ENCODE measurements at places on chromosomes 12 and 14.

DNA sequence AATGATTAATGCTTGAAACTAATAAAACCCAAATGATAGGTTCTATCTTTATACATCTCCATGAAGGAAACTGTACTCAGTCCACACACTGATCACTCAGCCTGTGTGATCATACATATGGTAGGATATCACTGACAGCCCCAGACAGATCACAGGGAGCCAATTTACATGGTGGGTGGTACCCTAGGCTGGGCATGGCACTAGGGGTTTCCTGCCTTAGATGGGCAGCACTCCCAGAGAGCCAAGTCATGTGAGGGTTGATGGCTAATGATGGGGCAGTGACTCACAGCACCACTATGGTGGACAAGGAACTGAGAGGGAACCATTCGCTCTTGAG is 89.6 kb upstream of the PTPRR start:
- DNase-seq = no peak

- no peak for DNase-seq
These were observed 9.9 kb upstream of the PTHLH start for GRCh38 chr12:27982385-27982784.

- no peak for DNase-seq
These were observed 7.8 kb downstream of the PPTC7 start for GRCh38 chr12:110575326-110575725.

DNA sequence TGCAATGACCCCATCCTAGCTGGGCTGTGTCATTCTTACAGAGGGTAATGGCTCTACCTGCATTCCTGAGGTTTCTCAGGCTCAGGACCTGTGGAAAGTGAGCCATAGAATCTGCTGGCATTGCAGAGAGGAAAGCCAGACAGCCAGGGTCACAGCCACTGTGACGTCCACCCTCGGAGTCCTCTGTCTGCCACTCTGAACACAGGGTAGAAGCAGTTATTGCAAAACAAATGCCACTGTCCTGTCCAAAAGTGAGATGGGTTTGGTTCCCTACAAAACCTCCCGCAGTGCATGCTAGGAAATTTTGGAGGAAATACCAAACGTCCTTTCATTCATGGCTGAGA is 37.8 kb downstream of the TNFAIP2 start:
- DNase-seq = no peak

- DNase-seq = peak; percentile 98
These were observed 21.0 kb upstream of the CHFR start for GRCh38 chr12:132908145-132909029.

GRCh38 chr12:50564237-50564947 is 59.6 kb downstream of the DIP2B start:
- DNase-seq = no peak

- DNase-seq = no peak
These were observed 826.6 kb upstream of the MGAT4C start for GRCh38 chr12:87082756-87083155.

- no peak for DNase-seq
These were observed 5.8 kb downstream of the JDP2 start for GRCh38 chr14:75433631-75434071.

Measured in stimulated activated CD4-positive, alpha-beta T cell treated with anti-CD3 and anti-CD28 coated beads, Interleukin-4, amount 100 ng/mL, for 24 hours (primary cell).